ENCODE measurements at places on chromosomes 3 and 15.

DNA sequence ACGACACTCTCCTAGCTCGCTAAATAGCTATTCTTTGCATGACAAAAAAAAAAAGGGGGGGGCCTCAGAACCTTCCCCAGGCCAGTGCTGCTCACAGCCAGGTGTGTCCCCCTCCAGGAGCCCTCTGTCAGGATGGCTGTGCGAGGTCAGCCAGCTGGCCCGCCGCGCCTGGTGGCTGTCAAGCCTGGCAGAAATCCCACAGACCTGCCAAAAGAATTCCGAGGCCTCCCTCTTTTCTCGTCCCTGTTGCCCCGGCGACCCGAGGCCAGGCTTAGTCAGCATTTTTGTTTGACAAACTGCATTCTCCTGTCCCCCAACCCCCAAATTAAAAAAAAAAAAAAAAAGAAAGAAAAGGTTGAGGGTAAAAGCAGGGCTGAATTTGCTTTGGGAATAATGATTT lies 61.9 kb downstream of the TM4SF4 start:
- DNase-seq = no peak

DNA sequence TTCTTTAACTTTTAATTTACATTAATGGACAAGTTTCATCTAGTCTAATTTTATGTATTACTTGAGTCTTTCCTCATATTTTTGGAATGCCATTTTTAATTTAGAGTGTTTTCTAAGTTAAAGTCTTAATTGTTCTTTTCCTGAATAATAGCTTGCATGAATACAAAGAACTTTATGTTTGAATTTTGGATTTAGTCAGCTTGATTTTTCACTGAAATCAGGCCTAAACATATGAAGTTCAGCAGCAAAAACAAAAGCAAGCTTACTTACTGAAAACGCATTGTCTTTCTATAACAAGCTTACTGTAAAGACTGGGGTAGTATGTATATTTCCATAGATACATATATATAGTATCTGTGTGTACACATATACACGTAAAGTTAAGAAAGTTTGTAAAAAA lies 126.0 kb downstream of the ZBTB20 start:
- DNase-seq = no peak

GRCh38 chr3:58706395-58707167 lies 40.0 kb upstream of the FAM3D start:
- no peak for DNase-seq

DNA sequence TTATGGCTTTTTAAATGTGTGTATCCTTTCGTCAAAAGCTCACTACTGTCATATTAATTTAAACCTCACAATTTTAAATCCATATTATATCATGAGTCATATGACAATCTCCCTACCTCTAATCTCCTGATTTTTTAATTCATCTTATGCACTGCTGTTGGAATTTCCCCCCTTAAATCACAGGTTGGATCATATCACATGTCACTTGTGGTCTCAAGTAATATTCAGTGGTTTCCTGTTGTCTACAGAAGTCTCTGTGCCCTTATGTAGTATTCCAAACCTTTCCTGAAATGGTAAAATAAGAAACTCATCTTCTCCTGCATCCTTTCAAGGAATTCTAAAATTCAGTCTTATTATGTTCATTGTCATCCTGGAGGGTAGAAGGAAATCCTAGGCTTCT lies 116.0 kb upstream of the CBLB start:
- DNase-seq = no peak

DNA sequence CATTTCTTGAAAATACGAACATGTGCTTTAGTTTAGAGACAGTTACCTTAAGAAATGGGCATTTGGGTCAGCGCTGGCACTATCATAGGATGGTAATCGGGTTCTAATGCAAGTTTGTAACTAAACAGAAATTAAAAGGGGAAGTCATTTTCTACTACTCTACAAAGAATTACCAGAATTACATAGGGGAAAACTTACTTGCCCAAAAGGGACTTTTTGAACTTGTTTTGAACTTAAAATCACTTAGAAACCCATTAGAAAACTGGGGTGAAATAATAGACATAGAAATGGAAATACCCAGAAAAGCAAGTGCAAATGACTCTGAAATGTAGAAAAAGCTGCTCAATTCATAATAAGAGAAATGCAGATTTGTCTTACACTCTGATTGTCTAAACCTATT lies 44.9 kb downstream of the SPATA16 start:
- DNase-seq = no peak

- DNase-seq = no peak
Observed at GRCh38 chr3:125212091-125212508, 448 bp downstream of the SLC12A8 start.

- no peak for DNase-seq
Observed at GRCh38 chr15:63600001-63600615, 2.9 kb downstream of the FBXL22 start.

GRCh38 chr3:112090887-112091586 lies 4.8 kb downstream of the C3orf52 start:
- no peak for DNase-seq

DNA sequence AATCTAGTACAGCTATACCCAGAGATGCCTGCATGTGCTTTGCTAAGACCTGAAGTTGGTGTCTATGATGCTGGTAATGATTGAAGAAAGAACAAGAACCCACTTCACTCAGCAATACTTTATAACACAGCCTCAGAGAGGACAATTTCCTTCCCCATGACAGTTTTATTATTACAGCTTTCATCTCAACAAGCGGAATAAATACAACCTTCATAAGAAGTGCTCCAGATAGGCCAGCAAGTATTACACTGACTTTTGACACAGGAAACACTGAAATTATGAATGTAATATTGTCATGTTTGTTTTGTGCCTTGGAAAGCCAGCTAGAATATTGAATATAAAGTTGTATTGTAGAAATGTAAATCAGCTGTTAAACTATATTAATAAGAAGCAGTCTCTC lies 557.4 kb upstream of the ARPP21 start:
- no peak for DNase-seq

DNA sequence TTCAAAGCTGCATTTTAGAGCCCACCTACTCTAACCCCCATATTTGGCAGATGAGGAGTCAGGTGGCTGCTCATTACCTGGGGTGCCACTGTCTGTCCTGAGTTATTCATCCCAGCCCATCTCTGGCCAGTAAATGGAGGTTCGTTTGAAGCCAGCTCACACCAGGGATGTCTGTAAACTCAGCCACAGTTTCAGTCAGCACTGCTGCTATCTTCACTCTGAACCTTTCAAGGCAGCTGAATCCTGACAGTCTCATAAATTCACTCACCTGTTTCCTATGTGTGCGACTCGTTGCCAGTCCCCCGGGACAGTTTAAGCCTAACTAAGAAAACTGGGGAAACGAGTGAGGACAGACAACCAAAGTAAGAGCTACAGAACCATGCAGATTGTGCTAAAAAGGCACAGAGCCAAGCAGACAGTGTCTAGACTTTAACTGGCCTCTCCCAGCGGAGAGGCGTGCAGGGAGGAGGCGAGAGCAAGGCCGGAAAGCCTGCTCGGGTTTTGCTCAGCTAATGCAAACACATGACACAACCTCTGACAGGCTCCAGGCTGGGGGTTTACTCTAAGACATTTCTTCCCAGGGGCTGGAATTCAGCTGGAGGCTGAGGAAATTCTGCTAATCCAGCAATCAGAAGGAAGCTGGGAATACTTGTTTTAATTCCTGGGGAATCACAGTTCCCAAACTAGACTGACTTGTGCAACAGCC lies 12.0 kb downstream of the FSTL1 start:
- DNase-seq = peak; percentile 88

DNA sequence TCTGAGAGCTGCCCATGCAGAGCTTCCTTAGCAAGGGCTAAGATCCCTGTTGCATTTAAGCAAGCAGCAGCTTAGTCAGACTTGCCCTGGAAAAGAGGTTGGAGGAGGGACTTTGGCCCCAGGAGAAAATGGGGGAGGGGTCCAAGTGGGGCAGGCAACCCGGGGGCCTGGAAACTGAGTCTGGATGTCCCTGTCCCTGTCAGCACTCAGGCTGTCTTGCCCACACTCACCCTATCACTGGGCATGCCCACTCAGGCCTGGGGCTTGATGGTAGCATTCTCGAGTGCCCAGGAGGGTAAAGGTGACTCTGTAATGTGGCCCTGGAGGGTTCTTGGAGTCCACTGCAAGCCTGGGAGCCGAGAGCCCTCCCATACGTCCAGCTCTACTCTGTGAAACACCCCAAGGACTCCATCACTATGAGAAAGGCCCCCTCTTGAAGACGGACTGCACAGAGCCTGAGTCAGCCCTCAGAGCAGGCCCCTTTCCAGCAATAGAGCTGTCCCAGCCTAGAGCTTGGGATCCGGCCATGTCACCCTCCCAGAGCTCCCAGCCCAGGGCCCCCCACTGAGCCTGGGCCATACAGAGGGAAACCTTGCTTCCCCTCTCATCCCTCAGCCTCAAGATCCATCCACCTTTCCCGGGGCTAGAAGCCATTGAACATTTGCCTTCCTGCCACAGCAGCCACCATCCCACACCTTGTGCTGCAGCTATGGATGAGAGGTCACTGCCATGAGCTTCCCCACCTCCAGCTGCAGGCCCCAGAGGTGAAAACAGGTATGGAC lies 13.4 kb downstream of the MYL3 start:
- DNase-seq = no peak

DNA sequence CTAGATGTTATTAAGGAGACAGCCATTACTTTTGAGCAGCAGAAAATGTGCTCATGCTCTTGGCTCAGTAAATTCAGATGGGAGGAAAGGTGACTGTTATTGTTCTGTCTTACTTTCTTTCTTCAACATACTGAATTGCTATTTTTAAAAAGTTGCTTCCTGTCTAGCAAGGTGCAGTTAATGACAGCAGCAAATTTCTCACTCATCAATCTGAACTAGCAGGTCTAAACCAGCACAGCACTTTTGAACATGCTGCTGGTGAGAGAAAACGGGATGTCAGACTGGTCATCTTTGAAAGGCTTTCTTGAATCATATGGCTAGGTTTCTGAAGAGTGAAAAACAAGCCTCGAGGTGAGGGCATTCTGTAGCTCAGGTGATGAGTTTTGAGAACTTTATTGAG lies 384.7 kb downstream of the MFSD1 start:
- no peak for DNase-seq

DNA sequence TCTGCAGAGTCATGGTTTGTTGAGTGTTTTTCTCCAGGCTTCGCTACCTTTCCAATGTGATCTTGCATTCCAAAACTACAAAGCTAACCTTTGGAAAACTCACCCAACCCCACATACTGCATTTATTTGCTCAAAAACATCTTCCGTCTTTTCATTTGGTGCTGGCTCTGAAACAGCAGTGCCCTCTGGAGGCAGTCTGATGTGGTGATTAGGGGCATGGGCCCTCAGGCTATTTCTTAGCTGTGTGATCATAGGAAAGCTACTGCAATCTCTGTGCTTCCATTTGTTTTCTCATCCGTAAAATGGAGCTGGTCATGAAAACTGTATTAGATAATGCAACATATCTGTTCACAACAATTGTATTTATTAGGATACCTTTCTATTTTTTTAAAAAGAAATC lies 47.0 kb downstream of the MTHFS start:
- DNase-seq = peak; percentile 26

DNA sequence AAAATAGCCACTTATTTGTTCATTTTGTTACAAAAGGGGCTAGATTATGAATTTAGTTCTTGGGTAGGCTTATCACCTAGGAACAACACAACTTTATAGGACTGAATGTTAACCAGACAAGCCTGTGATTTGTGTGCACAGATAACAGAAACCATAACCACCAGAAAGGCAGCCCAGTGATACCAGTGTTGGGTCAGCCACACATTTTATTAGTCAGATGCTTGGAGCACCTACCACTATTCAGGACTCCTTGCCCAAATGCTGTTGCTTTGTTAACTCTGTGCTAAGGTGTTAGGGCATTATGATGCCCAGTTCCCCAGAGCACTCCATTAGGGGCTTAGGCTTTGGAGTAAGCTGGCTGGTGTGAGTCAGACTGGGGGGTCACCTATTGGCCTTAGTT lies 22.5 kb downstream of the PLCL2 start:
- no peak for DNase-seq

- DNase-seq = no peak
Observed at GRCh38 chr3:69500604-69501003, 114.7 kb upstream of the FRMD4B start.

DNA sequence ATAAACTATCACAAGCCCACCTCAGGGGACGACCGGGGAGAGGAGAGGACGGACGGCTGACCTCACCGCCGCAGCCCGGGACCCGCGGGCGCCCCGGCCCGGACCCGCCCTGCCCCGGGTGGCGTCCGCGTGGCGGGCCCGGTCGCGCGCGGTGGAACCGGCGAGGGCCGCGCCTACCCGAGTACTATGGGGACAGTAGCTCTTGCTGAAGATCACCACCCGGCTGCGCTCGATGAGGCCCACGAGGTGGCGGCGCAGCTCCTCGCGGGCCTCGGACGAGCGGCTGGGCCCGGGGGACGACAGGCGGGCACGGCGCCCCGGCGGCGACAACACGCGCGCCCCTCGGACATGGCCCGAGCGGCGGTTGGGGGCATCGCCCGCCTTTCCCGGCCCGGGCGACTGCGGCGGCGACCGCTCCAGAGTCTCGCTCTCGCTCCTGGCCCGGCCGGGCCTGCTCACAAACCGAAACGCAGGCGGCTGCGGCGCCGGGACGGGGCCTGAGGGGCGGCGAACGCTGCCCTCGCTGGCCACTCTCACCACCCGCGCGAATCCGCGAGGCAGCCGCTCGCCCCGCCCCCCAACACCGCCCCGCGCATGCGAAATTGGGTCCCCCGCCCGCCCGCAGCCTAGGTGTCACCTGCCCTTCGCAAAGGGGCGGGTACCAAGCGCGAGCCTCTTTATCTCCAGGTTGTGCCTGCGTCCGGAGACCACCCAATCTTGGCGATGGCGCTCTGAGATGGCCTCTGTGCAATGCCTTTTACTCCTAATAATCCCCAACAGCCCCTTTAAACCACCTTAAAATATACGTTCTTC lies at the start of gene TXNRD3:
TXNRD3 (minus strand) TSS at position 554 of the 813 bp plus-strand sequence.
- DNase-seq = peak; percentile 33

DNA sequence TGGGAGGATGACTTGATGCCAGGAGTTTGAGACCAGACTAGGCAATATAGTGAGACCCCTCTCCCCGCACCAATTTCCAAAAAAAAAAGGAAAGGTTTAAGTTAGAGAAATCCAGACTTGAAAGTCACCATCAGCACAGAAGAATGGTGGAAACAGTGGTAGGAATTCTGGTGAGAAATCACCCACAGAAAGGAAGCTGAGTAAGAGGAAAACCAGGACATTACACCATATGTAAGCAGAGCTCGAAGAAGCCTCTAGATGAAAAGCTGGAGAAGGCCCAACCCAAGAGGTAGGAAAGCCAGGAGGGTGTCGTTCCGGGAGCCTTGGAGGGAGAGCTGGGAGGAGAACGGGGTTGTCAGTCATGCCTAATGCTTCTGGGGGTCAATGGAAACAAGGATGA lies 40.5 kb downstream of the RASGRP1 start:
- DNase-seq = no peak

DNA sequence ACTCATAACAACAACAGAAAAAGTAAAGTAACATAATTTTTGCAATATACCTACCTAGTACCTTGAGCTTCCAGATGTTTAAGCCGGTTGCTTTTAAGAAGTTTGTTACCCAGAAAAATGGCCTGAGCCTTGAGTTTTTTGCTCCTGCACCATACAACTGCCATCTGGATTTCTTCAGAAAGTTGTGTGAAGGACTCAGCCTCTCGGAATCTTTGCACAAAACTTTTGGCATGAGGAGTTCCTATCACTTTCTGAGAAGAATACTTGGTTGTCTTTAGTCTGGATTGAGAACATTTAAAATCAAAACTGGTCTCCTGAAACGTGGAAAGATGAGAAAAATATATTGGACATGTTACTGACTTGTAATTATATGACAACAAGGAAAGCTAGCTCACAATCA lies 17.3 kb downstream of the GTPBP8 start:
- DNase-seq = no peak

- DNase-seq = no peak
Observed at GRCh38 chr3:147405231-147406027, 914 bp downstream of the ZIC4 start.

Measured in kidney capillary endothelial cell (primary cell).